ENCODE measurements at places on chromosomes 3 and 15.

- DNase-seq = no peak
Observed at GRCh38 chr3:5093731-5094130, 28.4 kb upstream of the ARL8B start.

DNA sequence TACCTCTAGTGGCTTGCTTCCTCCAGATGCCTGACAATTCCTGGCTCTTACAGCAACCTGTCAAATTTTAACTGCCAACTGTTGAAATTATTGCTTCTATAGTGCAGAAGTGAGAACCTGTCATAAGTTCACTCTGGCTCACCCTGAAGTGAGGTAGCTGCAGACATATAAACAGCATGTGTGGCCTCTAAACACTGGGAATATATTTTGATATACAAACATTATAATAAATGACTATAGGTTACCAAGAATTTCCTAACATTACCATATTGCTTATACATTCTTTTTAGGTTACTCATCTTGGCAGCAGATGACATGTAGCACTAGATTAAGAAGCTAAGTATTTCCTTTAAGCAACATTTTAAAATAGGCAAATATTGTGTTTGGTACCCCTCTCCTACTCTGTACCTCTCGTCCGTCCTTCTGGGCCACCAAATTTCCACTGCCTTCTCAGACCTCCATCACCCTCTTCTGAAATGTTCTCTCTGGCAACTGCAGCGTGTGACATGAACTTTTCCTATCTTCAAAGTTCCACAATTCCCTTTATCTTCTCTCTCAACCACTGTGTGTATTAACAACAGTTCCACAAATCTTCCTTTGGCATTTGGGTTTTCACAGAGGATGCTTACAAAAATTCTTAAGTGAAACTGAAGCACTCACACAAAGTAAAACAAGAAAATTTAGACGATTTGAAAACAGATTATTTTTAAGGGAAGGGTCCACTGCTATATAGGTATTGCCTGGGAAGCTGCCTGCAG lies 15.3 kb upstream of the XXYLT1 start:
- DNase-seq = no peak

- no peak for DNase-seq
Observed at GRCh38 chr3:49112262-49112661, 7.7 kb upstream of the QARS1 start.

DNA sequence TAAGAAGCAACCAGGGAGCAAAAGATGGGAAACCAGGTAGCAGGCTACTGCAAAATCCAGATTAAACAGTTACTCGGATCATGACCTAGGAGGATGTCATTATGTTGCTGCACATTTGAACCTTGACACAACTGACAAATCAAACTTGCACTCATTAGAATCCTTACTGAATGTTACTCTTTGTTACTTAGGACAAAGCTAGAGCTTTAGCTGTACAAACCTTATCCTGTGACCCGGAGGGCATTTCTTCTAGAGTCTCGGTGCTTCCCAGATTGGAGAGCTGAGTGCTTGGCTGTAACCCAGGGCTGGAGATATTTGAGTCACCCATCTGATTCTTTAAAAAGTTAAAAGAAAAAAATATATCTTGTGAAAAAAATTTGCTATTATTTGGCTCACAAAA lies 43.4 kb downstream of the DCP1A start:
- DNase-seq = no peak

DNA sequence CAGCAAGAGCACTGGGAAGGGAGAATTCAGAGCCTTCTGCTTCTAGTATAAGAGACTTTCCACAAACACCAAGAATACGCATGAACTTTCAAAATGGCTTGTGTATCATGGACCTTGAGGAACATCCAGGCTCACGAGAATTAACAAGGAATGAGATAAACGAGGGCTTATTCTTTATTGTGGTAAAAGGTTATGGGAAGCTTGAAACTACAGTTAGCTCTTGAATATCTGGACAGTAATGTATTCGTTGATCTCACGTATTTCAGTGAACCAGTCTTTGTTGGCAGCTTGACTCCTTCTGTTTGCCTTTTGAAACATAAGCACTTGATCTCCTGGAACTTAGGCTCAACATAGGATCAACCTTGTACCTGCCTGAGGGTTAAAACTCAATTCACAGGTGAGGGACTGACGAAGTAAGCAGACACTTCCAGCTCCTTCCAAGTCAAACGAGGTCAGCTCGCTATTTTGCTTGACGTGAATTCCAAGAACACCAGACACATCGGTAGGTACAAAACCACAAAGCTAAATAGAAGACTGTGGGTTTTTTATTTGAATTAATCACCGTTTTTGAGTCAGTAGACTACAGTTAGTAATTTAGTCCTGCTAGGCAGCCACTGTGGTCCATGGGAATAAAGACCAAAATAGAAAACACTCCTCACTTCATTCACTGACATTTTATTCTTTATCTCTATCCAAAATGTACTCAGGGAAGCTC lies 30.8 kb downstream of the GALNT15 start:
- DNase-seq = no peak

DNA sequence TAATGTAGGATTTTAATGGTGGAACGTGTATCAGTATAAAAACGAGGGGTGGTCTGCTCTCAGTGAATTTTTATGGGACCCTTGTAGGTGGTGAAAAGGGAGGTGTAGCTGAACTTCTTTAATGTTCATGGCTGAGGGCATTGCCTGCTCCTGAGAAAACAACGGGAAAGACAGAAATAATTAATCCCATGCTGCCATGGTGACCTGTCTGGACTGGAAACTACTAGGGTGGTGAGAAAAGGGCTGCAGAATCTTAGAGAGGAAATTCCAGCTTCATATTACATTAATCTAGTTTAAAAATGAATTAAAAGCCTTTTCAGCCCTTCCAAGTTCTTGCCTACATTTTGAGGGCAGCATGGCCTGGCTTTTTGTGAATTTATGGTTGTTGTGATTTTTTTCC lies 47.6 kb downstream of the ZBTB38 start:
- no peak for DNase-seq

- DNase-seq = no peak
Observed at GRCh38 chr15:60555291-60555690, 76.3 kb upstream of the ICE2 start.

- DNase-seq = no peak
Observed at GRCh38 chr3:42290966-42291714, 25.2 kb upstream of the CCK start.

GRCh38 chr3:175475765-175476164 lies 616.6 kb downstream of the NAALADL2 start:
- no peak for DNase-seq

DNA sequence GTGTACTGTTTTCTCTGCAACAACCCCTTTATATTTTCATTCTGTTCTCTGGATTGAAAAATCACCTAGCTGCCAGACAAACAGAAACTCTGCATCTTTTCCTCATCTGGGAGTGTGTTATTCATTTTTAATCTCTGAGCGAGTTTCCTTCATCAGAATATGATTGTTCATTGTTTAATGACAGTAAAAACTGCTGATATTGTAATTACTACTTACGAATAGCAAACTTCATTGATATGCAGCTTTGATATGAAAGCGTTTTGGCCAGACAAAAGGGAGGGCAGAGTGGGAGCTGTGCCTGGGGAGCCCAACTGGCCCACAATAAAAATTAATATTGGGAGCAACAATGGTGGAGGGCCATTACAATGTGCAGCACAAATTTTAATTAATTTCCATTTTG lies 132.7 kb upstream of the SKOR1 start:
- no peak for DNase-seq

GRCh38 chr15:80834906-80835305 lies 55.7 kb downstream of the CEMIP start:
- no peak for DNase-seq

- no peak for DNase-seq
Observed at GRCh38 chr3:126638790-126639189, 16.1 kb downstream of the TXNRD3 start.

DNA sequence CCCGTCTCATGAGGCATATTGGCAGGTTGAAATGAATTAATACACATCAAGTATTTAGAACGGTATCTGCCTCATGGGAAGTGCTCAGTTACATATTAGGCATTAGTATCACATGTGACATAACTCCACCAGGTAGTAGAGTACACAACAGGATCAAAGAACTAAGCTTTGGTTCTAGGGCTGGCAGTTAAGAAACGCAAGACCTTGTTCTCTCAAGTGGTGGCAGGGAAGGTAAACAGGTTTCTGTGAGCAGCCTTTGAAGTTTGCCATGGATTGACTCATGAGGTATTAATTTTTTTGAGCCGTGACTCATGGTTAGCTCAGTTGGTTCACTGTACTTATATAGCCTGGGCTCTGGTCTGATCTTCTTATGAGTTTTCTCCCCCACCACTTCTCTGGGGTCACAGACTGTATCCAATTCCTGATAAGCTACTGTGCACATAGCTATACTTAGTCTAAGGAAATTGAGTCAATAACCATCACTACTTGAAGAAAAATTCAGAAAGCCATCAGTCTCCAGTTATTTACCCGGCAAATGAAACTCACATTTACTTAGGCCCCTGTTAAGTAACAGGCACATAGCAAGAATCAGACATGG lies 155.6 kb upstream of the STT3B start:
- no peak for DNase-seq

- DNase-seq = no peak
Observed at GRCh38 chr3:177530908-177531307, 333.6 kb upstream of the TBL1XR1 start.

- DNase-seq = no peak
Observed at GRCh38 chr3:58419780-58420507, 13.7 kb downstream of the PDHB start.

GRCh38 chr15:99928429-99928981 lies 195.3 kb upstream of the LYSMD4 start:
- DNase-seq = no peak

DNA sequence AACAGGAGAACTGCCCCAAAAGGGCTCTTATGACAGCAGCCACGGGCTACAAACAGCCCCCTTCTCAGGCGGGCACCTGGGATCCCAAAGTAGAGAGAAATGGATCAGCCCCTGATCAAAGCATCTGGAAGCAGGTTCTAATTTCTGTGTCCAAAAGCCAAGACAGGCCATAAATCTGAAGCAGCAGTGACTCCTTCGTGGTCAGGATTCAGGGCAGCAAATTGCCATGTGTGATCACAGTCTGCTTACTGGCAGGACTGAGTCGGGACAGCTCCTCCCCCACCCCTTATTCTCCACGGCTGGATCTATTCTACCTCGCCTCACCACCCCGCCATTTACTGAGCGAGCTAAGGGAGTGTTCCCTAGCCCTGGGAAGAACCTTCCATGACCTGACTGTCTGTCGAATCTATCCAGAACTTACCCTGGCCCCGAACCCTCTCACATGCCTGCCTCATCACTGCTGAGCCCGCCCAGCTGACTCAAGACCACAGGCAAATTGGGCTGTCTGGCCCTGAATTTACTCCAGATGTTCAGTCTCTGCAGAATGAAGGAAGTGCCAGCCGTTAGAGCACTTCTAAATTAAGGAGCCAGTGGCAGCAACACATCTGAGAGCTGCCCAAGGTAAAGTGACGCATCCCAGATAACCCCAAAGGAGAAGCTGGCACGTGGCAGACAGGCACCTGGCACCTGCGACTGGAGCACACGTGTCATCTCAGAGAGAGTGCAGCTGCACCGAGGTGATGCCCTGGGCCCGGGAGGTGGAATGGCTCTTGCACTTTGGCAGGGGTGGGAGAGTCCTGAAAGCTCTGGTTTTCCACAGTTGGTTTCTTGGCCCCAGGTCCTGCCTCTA lies 1.3 kb downstream of the LRRC15 start:
- DNase-seq = no peak

DNA sequence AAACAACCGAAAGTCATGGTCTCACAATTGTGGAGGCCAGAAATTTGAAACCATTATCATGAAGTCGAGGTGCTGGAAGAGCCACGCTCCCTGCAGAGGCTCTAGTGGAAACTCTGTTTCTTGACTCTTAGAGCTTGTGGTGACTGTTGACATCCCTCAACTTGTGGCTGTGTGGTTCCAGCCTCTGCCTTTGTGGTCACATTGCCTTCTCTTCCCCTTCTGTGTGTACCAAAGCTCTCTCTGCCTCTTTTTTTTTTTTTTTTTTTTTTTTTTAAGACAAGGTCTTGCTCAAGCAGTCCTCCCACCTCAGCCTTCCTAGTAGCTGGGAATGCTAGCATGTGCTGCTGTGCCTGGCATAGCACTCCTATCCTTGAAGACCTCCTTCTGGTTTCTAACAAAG lies 48.7 kb upstream of the CRTC3 start:
- no peak for DNase-seq

- no peak for DNase-seq
Observed at GRCh38 chr3:38131621-38132369, 5.1 kb downstream of the ACAA1 start.

- DNase-seq = no peak
Observed at GRCh38 chr15:26179906-26180305, 316.8 kb upstream of the ATP10A start.

DNA sequence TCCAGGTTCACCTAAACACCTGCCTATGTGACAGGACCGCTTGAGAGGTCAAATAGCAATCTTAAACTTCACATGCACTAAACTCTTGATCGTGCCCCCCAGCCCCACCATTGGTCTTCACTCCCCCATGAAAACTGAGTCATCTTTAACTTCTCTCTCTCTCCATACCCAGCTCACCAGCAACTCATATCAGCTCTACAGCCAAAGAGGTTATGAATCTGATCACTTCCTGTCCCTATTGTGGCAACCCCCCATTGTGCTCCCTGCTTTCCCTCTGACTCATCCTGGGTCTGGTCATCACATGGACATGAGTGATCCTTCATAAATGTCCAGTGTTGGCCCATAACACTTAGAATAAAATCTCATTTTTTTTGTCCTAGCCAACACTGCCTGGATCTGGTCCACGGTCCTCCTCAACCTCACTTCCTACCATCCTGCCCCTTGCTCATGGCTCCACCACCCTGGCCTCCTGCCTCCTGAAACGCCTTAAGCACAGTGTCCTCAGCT lies 103.4 kb upstream of the HACD2 start:
- no peak for DNase-seq

DNA sequence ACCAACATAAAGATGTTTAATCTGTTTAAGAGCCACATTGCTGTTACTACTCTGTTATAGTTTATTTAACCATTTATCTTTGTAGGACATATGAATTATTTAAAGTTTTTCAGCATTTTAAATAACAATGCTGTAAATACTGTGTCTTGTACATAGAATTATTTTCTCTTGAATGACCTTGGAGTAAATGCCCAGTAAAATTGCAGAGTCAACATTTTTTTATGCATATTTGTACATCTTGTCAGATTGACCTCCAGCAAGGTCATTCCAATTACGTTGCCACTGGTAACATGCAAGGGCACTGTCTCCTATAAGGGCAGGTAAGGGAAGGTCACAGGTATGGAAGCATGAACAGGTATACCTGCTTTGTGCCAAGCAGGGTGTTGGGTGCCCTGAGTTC lies 64.3 kb downstream of the RLBP1 start:
- DNase-seq = no peak

DNA sequence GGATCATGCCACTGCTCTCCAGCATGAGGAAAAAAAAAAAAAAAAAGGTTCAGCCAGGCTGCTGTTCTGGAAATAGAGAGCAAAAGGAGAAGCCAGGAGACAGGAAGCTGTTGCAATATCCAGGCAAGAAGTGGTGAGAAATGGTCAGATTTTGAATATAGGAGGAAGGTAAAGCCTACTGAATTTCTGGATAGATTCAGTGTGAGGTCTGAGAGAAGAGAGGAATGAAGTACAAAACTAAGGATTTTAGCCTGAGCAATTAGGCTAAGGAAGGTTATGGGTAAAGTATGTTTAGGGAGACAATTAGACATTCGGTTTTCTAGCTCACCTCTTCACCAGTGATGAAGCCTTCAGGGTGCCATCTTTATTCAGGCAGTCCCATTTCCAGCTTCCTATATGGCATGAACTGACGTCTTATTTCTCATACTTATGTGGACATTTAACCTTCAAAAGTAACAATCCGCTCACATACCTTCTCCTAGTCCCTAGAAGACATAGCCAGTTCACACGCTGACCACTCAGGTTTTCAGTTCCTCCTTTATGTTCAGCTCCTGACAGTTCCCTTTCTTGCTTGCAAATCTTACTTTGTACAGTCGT lies 57.2 kb downstream of the KIF9 start:
- no peak for DNase-seq

Data from SHP77 treated with DMSO at 0.1 percent for 48 hours (cell line).